ENCODE measurements at places on chromosomes 11 and 22.

GRCh38 chr11:2265396-2265795 is 5.0 kb downstream of the ASCL2 start:
- DNase-seq: no peak

GRCh38 chr11:64675450-64676260 is 47.3 kb downstream of the NRXN2 start:
- no peak for DNase-seq

GRCh38 chr11:45233804-45234170 is 52.4 kb downstream of the SYT13 start:
- no peak for DNase-seq

GRCh38 chr11:23974601-23975000 is 522.3 kb upstream of the LUZP2 start:
- DNase-seq: no peak

DNA sequence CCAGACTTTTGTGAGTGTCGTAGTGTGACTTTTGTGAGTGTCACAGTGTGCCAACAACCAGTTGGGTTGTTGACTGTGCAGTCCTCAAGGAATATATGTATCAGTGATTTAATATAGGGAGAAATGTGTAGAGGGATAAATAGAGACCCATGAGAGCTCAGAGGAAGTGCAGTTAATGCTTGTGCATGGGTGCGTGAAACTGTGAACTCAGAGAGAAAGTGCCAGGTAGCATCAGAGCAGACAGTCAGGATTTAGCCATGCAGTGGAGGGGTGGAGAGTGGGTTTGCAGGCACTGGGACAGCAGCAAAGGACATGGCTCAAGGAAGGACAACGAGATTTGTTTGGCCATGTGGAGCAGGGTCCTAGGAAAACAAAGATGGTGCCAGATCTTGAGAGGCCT is 33.6 kb downstream of the YWHAH start:
- no peak for DNase-seq

DNA sequence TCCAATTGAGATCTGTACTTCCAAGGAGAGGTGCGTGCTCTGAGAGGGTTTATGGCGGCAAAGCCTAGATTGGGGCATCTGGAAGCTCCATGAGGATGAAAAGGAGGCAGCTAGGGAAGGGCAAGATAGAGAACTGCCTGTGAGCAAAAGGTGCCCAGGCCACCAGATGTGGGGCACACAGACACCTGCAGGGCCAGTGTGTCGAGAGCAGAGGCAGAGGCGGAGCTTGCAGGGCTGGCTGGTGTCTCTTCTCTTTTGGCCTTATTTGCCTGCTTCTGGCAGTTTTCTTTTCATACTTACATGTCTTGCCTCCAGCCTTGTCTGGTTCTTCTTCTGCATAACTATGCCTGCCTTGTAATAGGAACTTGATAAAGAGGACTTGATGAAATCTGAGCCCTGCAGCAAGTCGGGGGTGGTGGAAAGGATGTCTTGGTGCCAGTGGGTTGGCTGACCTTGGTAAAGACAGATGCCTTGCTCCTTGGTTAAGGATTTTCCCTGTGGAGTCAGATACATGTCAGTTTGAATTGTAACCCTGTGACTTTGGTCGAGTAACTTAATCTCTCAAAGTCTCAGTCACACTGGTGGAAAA is 680.3 kb downstream of the NTM start:
- DNase-seq: no peak
